Progenitor cell of endocrine pancreas (in vitro differentiated cells): ENCODE measurements at places on chromosomes 12 and 14. TPM values are rescaled to one million over a fixed set of nuclear protein-coding genes. Genes with fewer than 3 reads are reported as not detected.

MMP14 gene
- total RNA-seq = 198 and 209 TPM in 2 replicates

ERP27 gene
- total RNA-seq = 22.8 and 23.1 TPM in 2 replicates

EIF2S3B gene
- total RNA-seq = 1.8 and 2.4 TPM in 2 replicates

NEUROD4 gene
- total RNA-seq = not detected in 2 replicates

DEPDC4 gene
- 3.9 and 4.3 TPM in 2 replicates for total RNA-seq

OGFOD2 gene
- 16.1 and 16.8 TPM in 2 replicates for total RNA-seq

NIN gene
- total RNA-seq = 21.0 and 22.2 TPM in 2 replicates

KRT86 gene
- not detected in 2 replicates for total RNA-seq

ESPL1 gene
- 24.3 and 27.1 TPM in 2 replicates for total RNA-seq

CLEC2A gene
- not detected in 2 replicates for total RNA-seq

KRT71 gene
- not detected in 2 replicates for total RNA-seq

MYF5 gene
- not detected in 2 replicates for total RNA-seq

HSP90AA1 gene
- total RNA-seq = 796 and 811 TPM in 2 replicates

SMIM41 gene
- not detected in 2 replicates for total RNA-seq

KCNJ8 gene
- 1.1 and 2.2 TPM in 2 replicates for total RNA-seq

RND1 gene
- total RNA-seq = 12.4 and 12.5 TPM in 2 replicates

TMEM179 gene
- 8.1 and 9.2 TPM in 2 replicates for total RNA-seq

AKAP3 gene
- total RNA-seq = 3.3 and 3.5 TPM in 2 replicates

MYH6 gene
- 0.04 and 0.07 TPM in 2 replicates for total RNA-seq

CD4 gene
- total RNA-seq = 1.5 and 2.1 TPM in 2 replicates

ARF3 gene
- 135 and 149 TPM in 2 replicates for total RNA-seq

STYK1 gene
- 0.79 and 0.95 TPM in 2 replicates for total RNA-seq
